ENCODE measurements at places on chromosomes 1 and 21. TPM values are rescaled to one million over a fixed set of nuclear protein-coding genes. Genes with fewer than 3 reads are reported as not detected.

Gene ALX3
- not detected for total RNA-seq

Gene NPL
- total RNA-seq, result 0.63 TPM

Gene NES
- total RNA-seq, result not detected

Gene AMPD1
- not detected for total RNA-seq

Gene CAMK1G
- not detected for total RNA-seq

Gene ACADM
- total RNA-seq, result 4.7 TPM

Gene SCAF4
- total RNA-seq, result 56.1 TPM

Gene KIFAP3
- total RNA-seq, result 12.1 TPM

Gene ZBTB8B
- total RNA-seq, result not detected

Gene SHISAL2A
- total RNA-seq, result 28.4 TPM

Gene AGMAT
- 4.6 TPM for total RNA-seq

- DNase-seq, result no peak
Measured at GRCh38 chr1:89201106-89201794, 2.5 kb upstream of the GBP4 start.

DNA sequence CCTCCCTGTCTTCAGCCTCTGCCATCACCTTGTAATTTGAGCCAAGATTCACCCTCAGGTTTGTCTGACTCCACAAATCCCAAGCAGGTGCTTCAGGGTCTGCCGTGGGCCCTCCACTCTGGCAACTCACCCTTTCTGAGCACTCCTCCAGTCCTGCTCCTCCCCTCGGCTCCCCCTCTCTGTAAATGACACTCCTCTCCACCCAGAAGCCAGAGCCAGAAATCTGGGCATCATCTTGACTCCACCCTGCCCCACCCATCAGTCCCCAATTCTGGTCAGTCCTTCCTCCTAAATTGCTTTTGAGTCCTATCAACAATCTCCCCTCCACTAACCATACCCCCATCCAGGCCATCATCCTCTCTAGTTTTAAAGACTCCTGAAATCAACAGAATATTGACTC is 40.5 kb downstream of the RCSD1 start:
- DNase-seq, result no peak

GRCh38 chr1:3231245-3231644 is 162.2 kb downstream of the PRDM16 start:
- DNase-seq, result no peak

DNA sequence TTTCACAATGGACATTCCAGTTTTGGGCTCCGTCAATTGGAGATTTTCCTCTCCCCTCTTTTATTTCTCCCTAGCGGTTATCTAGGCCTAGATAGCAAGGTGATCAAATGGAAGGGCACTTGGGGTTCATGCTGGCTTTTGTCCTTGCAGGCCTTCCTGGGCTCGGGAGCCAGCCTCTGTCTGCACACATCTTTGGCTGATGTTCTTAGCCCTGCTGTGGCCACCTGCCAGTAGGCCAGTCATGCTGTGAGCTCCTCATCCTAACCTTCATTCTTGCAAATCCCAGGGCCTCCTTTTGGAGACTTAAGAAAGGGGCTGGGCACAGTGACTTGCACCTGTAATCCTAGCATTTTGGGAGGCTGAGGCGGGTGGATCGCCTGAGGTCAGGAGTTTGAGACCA is 13.5 kb downstream of the TIE1 start:
- no peak for DNase-seq

DNA sequence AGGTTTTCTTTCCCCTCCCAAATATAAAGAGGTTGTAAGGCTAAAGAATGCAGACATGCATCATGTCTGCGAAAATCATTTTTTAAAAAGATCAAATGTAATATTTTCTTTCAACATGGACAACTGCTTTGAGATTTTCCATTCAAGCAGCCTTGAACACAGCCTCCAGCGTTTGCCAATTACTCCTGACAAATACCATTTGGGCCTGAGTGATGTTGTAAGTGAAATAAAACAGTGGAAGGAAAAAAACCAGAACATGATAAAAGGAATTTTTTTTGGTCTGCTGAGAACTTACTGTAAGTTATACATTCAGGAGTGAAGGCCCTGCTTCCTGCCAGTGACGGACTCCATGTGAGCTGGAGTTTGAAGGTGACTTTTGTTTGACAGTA is 37.2 kb downstream of the SETD4 start:
- DNase-seq, result no peak

DNA sequence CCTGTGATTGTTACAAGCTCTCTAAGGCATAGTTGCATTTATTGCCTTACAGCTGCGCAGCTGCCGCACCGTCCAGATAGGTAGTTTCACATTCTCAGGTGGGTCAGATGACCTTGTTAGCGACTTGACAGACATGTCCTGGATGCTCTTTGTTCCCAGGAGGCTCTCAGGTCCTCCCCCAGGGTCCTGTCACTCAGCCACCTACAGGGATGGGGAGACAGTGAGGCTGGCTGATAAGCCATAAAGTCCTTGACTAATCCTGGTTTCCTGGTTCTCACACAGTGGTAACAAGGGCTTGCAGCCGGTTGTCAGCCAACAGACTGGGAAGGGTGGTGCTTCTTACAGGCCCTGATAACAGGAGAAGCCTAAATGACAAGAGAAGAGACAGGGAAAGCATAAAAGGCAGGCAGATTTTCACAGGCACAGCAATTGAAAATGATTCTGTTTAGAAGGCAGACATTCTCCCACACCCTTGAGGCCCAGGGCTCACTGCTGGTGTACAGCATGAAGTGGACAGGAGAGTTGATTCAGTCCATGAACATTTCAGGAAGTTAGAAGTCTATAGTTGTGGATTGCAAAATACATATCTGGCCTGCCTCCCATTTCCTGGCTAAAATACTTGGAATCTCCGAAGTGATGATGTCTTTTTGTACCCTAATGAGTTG is 2.9 kb downstream of the ARF1 start:
- DNase-seq, result no peak

- no peak for DNase-seq
Measured at GRCh38 chr1:228851618-228852017, 116.3 kb downstream of the RHOU start.

GRCh38 chr1:94898491-94899385 is 28.2 kb downstream of the CNN3 start:
- DNase-seq, result no peak

- no peak for DNase-seq
Measured at GRCh38 chr1:45221716-45222115, 15.3 kb upstream of the ZSWIM5 start.

- no peak for DNase-seq
Measured at GRCh38 chr1:222454782-222455181, 93.1 kb downstream of the HHIPL2 start.

GRCh38 chr1:172966844-172967540 is 83.7 kb downstream of the TNFSF18 start:
- no peak for DNase-seq

- DNase-seq, result no peak
Measured at GRCh38 chr21:35226328-35226727, 177.2 kb upstream of the RUNX1 start.

- DNase-seq, result no peak
Measured at GRCh38 chr1:225460737-225461532, 33.1 kb upstream of the LBR start.

- no peak for DNase-seq
Measured at GRCh38 chr21:14752345-14752909, 206.3 kb upstream of the SAMSN1 start.
